Neural crest cell (in vitro differentiated cells): ENCODE measurements at places on chromosomes 6 and 20. TPM values are rescaled to one million over a fixed set of nuclear protein-coding genes. Genes with fewer than 3 reads are reported as not detected.

DNA sequence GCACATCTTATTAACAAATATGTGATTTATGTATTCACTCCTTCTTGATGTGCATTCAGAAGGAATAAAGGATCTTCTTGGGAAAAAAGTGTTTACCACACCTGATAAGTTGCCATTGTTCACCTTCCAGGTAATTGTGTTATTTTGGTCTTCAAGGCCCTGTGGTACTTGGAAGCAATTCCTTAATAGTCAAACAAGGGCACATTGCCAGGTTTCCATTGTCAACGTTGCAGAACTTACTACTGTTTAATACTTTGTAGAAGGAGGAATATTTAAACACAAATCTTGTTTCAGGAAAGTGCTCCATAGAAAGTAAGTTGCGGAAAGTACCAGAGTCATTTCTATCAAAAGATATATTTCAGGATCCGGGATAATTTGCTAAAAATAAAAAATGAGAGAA lies 129.5 kb upstream of the SGK1 start:
- H3K27ac ChIP-seq, result no peak overlapping the region
- no peak overlapping the region for H3K4me3 ChIP-seq
- no peaks in the 10 kb centered on the region for H3K36me3 ChIP-seq
- no peaks in the 10 kb centered on the region for H3K4me1 ChIP-seq
- peaks cover 2% of the 10 kb centered on the region for H3K27me3 ChIP-seq
- DNase-seq, result no peak

DNA sequence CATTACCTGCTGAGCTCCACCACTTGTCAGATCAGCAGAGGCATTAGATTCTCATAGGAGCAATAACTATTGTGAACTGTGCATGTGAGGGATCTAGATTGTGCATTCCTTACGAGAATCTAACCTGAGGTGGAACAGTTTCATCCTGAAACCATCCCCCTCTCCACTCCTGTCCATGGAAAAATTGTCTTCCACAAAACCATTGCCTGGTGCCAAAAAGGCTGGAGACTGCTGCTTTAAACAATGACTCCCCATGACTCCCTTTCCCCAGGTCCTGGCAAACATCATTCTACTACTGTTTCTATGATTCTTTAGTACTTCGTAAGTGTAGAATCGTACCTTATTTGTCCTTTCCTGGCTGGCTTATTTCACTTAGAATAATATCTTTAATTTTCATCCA lies 9.7 kb upstream of the DYNLRB1 start:
- H3K27me3 ChIP-seq, result no peaks in the 10 kb centered on the region
- peaks cover 6% of the 10 kb centered on the region for H3K36me3 ChIP-seq
- H3K27ac ChIP-seq, result no peak overlapping the region
- H3K4me1 ChIP-seq, result no peaks in the 10 kb centered on the region

DNA sequence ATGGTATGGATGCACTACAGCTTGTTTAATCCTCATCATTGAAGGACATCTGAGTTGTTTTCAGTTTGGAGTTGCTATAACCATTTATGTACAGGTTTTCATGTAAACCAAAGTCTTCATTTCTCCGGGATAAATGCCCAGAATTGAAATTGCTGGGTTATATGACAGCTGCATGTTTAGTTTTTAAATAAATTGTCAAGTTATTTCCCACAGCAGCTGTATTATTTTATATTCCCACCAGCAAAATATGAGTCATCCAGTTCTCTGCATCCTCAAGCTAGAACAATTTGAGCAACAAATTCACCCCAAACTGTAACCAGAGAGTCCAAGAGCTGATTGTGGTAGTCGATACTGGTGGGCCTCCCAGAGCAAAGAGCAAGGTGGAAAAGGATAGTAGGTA lies 161.0 kb upstream of the PRND start:
- no peak overlapping the region for H3K27ac ChIP-seq
- no peak for DNase-seq
- H3K36me3 ChIP-seq, result no peaks in the 10 kb centered on the region
- no peaks in the 10 kb centered on the region for H3K4me1 ChIP-seq
- H3K27me3 ChIP-seq, result peaks cover 48% of the 10 kb centered on the region
- no peak overlapping the region for H3K4me3 ChIP-seq

- H3K4me3 ChIP-seq, result no peak overlapping the region
- H3K27ac ChIP-seq, result peak overlapping the region; percentile 36
- DNase-seq, result no peak
Measured at GRCh38 chr6:42339991-42340401, 111.7 kb downstream of the TRERF1 start.

GRCh38 chr20:61806995-61807394 lies 258.7 kb downstream of the TAF4 start:
- no peaks in the 10 kb centered on the region for H3K36me3 ChIP-seq
- H3K27ac ChIP-seq, result no peak overlapping the region
- H3K4me3 ChIP-seq, result no peak overlapping the region
- H3K4me1 ChIP-seq, result peaks cover 10% of the 10 kb centered on the region
- H3K27me3 ChIP-seq, result peaks cover 4% of the 10 kb centered on the region
- DNase-seq, result no peak

DNA sequence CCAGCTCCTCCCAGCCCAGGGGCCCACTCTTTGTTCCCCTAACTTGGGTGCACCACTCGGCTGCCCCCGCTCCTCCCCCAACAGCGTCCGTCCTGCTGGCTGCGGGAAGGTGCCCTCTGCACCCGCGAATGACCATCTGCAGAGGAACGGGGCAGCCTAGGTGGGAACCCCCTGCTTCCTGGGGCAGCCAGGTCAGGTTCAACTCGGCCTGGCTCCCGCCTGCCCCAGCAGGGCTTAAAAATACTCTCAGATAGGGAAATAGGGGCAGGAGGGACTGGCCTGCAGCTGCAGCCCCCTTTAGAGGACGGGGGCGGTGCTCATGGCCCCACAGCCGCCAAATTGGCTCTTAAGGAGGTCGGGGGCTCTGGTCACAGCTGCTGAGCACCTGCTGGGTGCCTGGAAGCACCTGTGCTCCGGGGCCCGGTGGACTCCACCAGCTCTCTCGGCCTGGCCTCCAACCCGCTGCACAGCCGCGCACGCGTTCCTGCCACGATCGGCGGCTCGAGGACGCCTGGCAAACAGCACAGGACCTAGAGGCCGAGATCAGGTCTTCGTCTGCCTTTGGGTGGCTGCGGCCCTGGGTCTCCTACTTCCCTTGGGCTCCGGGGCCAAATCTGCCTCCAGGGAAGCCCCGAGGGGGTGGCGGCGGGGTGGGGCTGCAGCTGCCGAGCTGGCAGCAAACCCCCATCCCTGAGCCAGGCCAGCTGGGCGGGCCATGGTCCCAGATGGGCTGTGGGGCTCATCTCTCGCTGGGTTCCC lies 700 bp upstream of the LAMA5 start:
- no peaks in the 10 kb centered on the region for H3K36me3 ChIP-seq
- DNase-seq, result no peak
- H3K27ac ChIP-seq, result no peak overlapping the region
- peaks cover 13% of the 10 kb centered on the region for H3K27me3 ChIP-seq
- H3K4me1 ChIP-seq, result peaks cover 7% of the 10 kb centered on the region

DNA sequence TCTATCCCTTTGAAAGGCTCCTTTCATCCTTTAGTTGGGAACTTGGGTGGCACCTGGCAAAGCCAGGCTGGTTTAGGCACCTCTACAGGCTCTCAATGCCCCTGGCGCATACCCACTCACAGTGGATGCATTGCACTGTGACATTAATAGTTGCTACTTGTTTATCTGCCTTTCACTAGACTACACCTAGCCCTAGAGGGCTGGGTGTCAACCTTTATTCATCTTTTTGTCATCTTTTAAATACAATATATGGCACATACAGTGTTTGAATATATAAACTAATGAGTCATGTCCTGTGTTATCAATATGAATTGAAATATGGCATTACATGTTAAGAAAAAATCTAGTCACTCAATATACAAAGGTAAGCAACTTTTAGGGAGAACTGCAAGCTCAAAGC lies 120.0 kb upstream of the BCLAF1 start:
- H3K4me3 ChIP-seq, result no peak overlapping the region
- no peak for DNase-seq
- no peak overlapping the region for H3K27ac ChIP-seq
- H3K4me1 ChIP-seq, result no peaks in the 10 kb centered on the region

DNA sequence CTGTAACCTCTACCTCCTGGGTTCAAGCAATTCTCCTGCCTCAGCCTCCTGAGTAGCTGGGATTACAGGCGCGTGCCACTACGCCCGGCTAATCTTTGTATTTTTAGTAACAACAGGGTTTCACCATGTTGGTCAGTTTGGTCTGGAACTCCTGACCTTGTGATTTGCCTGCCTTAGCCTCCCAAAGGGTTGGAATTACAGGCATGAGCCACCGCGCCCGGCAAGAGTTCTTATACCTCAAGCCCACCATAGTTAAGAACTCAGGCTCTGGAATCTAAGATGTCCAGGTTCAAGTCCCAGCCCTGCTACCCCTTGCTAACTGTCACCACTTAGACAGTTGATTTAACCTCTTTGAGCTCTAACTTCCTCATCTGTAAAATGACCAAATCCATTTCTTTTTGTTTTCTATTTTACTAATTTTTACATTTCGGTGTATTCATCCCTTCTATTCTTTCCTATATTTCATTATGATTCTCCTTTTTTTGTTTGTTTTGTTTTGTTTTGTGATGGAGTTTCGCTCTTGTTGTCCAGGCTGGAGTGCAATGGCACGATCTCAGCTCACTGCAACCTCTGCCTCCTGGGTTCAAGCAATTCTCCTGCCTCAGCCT lies 104.8 kb upstream of the ZNF217 start:
- no peak overlapping the region for H3K27ac ChIP-seq
- H3K4me1 ChIP-seq, result no peaks in the 10 kb centered on the region
- no peak for DNase-seq
- H3K27me3 ChIP-seq, result no peaks in the 10 kb centered on the region

GRCh38 chr6:47083586-47084047 lies 41.5 kb upstream of the ADGRF1 start:
- H3K36me3 ChIP-seq, result no peaks in the 10 kb centered on the region
- no peak overlapping the region for H3K4me3 ChIP-seq
- H3K27ac ChIP-seq, result no peak overlapping the region
- H3K4me1 ChIP-seq, result no peaks in the 10 kb centered on the region
- no peaks in the 10 kb centered on the region for H3K27me3 ChIP-seq
- no peak for DNase-seq

DNA sequence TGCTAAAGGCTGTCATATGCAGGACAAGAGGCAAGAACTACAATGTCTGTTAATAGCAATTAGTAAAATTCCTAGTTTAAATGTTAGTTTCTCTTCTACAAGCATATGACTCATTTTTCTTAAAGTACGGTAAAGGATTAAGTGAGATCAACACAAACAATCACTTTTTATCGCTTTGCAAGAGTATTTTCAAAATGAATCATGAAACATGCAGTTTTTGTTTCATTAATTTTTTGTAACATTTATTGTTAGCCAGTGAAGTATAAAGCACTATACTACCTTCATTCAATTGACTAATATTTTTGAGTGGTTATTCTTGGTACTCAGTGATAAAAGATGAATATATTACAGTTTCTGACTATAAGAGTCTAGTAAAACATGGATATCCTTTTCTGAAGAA lies 138.6 kb downstream of the AHI1 start:
- H3K4me3 ChIP-seq, result no peak overlapping the region
- DNase-seq, result no peak
- no peak overlapping the region for H3K27ac ChIP-seq
- no peaks in the 10 kb centered on the region for H3K4me1 ChIP-seq
- peaks cover 12% of the 10 kb centered on the region for H3K36me3 ChIP-seq

- peaks cover 28% of the 10 kb centered on the region for H3K4me1 ChIP-seq
- no peaks in the 10 kb centered on the region for H3K36me3 ChIP-seq
- no peak overlapping the region for H3K4me3 ChIP-seq
- DNase-seq, result no peak
- H3K27me3 ChIP-seq, result no peaks in the 10 kb centered on the region
Measured at GRCh38 chr6:10552270-10552810, 31.2 kb downstream of the GCNT2 start.

- no peak overlapping the region for H3K27ac ChIP-seq
- no peaks in the 10 kb centered on the region for H3K36me3 ChIP-seq
- H3K27me3 ChIP-seq, result no peaks in the 10 kb centered on the region
- no peak overlapping the region for H3K4me3 ChIP-seq
Measured at GRCh38 chr20:1872459-1873097, 22.6 kb upstream of the SIRPA start.

DNA sequence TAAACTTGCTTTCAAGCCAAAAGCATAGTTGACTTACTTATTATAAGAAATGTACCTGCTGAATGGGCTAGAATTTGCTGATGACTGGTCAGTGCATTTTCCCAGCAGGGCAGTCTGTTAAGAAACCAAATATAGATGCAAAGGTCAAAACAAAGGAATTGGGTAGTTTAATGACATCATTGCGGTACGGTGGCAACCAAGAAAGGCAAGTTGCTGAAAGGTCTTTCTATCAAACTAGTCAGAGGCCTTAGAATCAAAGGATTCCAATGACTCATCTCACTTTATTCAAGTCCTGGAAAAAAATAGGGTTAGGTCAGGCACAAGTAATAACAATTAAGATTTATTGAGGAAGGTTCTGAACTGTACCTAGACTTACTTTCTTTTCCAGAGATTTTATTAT lies 76.4 kb downstream of the KIZ start:
- no peak overlapping the region for H3K4me3 ChIP-seq
- no peak for DNase-seq
- H3K36me3 ChIP-seq, result peaks cover 2% of the 10 kb centered on the region
- H3K4me1 ChIP-seq, result no peaks in the 10 kb centered on the region

GRCh38 chr20:43941476-43942200 lies 27.0 kb downstream of the TOX2 start:
- no peak overlapping the region for H3K27ac ChIP-seq
- DNase-seq, result no peak
- H3K36me3 ChIP-seq, result no peaks in the 10 kb centered on the region
- H3K4me1 ChIP-seq, result no peaks in the 10 kb centered on the region
- H3K27me3 ChIP-seq, result no peaks in the 10 kb centered on the region
- no peak overlapping the region for H3K4me3 ChIP-seq

GRCh38 chr6:105587349-105588122 lies 184.7 kb upstream of the PREP start:
- H3K4me1 ChIP-seq, result peaks cover 28% of the 10 kb centered on the region
- H3K36me3 ChIP-seq, result no peaks in the 10 kb centered on the region
- DNase-seq, result no peak
- H3K4me3 ChIP-seq, result peak overlapping the region; percentile 24
- H3K27me3 ChIP-seq, result peaks cover 2% of the 10 kb centered on the region

- H3K4me1 ChIP-seq, result no peaks in the 10 kb centered on the region
- no peak for DNase-seq
- no peaks in the 10 kb centered on the region for H3K36me3 ChIP-seq
- no peak overlapping the region for H3K4me3 ChIP-seq
Measured at GRCh38 chr6:145758113-145758512, 22.8 kb upstream of the EPM2A start.

The SCUBE3 gene
- 22.2 and 22.5 TPM in 2 replicates for total RNA-seq

The DUSP15 gene
- total RNA-seq, result 13.5 and 13.7 TPM in 2 replicates

The MDFI gene
- total RNA-seq, result 64.2 and 65.8 TPM in 2 replicates

The GINM1 gene
- 18.5 and 20.3 TPM in 2 replicates for total RNA-seq

The HAO1 gene
- total RNA-seq, result not detected in 2 replicates

The CST2 gene
- total RNA-seq, result not detected in 2 replicates

The MLN gene
- total RNA-seq, result not detected in 2 replicates

The MEP1A gene
- total RNA-seq, result not detected in 2 replicates

The MARCKS gene
- total RNA-seq, result 376 and 380 TPM in 2 replicates

The C6orf132 gene
- total RNA-seq, result 0.14 and 0.26 TPM in 2 replicates

The CTAGE9 gene
- not detected in 2 replicates for total RNA-seq

The TRPC4AP gene
- total RNA-seq, result 94.0 and 96.2 TPM in 2 replicates

The FILIP1 gene
- total RNA-seq, result 0.79 and 0.89 TPM in 2 replicates

The EPB41L1 gene
- 30.6 and 33.1 TPM in 2 replicates for total RNA-seq

The RSPO3 gene
- not detected in 2 replicates for total RNA-seq
